Epithelial cell of umbilical artery (primary cell): ENCODE measurements at places on chromosomes 12 and 14. TPM values are rescaled to one million over a fixed set of nuclear protein-coding genes. Genes with fewer than 3 reads are reported as not detected.

The SLC6A13 gene
- not detected in 2 replicates for total RNA-seq

The MIP gene
- not detected in 2 replicates for total RNA-seq

The MDP1 gene
- total RNA-seq, result 16.9 and 28.1 TPM in 2 replicates

The FBXW8 gene
- 8.4 and 15.0 TPM in 2 replicates for total RNA-seq

The ACSS3 gene
- 0.30 and 0.32 TPM in 2 replicates for total RNA-seq

The PSME1 gene
- total RNA-seq, result 105 and 223 TPM in 2 replicates

The HSPA2 gene
- 2.9 and 3.6 TPM in 2 replicates for total RNA-seq

The PCED1B gene
- total RNA-seq, result 0.32 and 1.1 TPM in 2 replicates

The WSCD2 gene
- not detected in 2 replicates for total RNA-seq

The GCN1 gene
- total RNA-seq, result 54.0 and 79.3 TPM in 2 replicates

The KRT75 gene
- total RNA-seq, result under 0.01 and 2.6 TPM in 2 replicates

The CLEC1A gene
- 18.7 and 24.4 TPM in 2 replicates for total RNA-seq

The FRS2 gene
- 21.1 and 23.1 TPM in 2 replicates for total RNA-seq

The CCDC88C gene
- 10.1 and 17.5 TPM in 2 replicates for total RNA-seq

The NGB gene
- not detected in 2 replicates for total RNA-seq

The TMPRSS12 gene
- not detected in 2 replicates for total RNA-seq

The LRRIQ1 gene
- total RNA-seq, result 0.65 TPM in 1 of 2 replicates, not detected in the other

The TGFB3 gene
- total RNA-seq, result 0.91 and 1.3 TPM in 2 replicates

The KLRC3 gene
- total RNA-seq, result not detected in 2 replicates

The A2ML1 gene
- total RNA-seq, result not detected in 2 replicates

The GALNT6 gene
- 35.7 and 52.7 TPM in 2 replicates for total RNA-seq

The RIMBP2 gene
- under 0.01 TPM in 1 of 2 replicates, not detected in the other for total RNA-seq

The SDS gene
- total RNA-seq, result not detected in 2 replicates

The SCYL2 gene
- 36.1 and 43.8 TPM in 2 replicates for total RNA-seq

The PCNX4 gene
- total RNA-seq, result 38.7 and 47.7 TPM in 2 replicates

The SERPINA6 gene
- total RNA-seq, result not detected in 2 replicates

The PRIMA1 gene
- total RNA-seq, result not detected in 2 replicates

The POTEM gene
- not detected in 2 replicates for total RNA-seq

The NR4A1 gene
- 0.46 and 0.97 TPM in 2 replicates for total RNA-seq

The RNF212B gene
- total RNA-seq, result not detected in 2 replicates

The CATSPERB gene
- not detected in 2 replicates for total RNA-seq

The SYNDIG1L gene
- total RNA-seq, result not detected in 2 replicates

The SLC17A8 gene
- not detected in 2 replicates for total RNA-seq

The GUCY2C gene
- total RNA-seq, result not detected in 2 replicates

The IGF1 gene
- total RNA-seq, result not detected in 2 replicates

The EPS8 gene
- total RNA-seq, result 10.2 and 17.5 TPM in 2 replicates

The ADAMTS20 gene
- total RNA-seq, result not detected in 2 replicates

The CMTM5 gene
- not detected in 2 replicates for total RNA-seq

The PMCH gene
- 0.32 and 0.61 TPM in 2 replicates for total RNA-seq

The MSRB3 gene
- total RNA-seq, result 31.5 and 37.1 TPM in 2 replicates

The SERPINA12 gene
- total RNA-seq, result not detected in 2 replicates

The HOXC11 gene
- total RNA-seq, result not detected in 2 replicates

The TSPAN19 gene
- total RNA-seq, result not detected in 2 replicates

The KLRK1 gene
- total RNA-seq, result not detected in 2 replicates

The NRIP2 gene
- total RNA-seq, result not detected in 2 replicates

The MGP gene
- total RNA-seq, result 42.1 and 237 TPM in 2 replicates

The TPH2 gene
- total RNA-seq, result under 0.01 TPM in 1 of 2 replicates, not detected in the other

The TAS2R31 gene
- total RNA-seq, result 5.2 and 6.8 TPM in 2 replicates

The ETFBKMT gene
- 2.6 and 2.9 TPM in 2 replicates for total RNA-seq

The RAB5B gene
- 27.6 and 33.0 TPM in 2 replicates for total RNA-seq
